ENCODE measurements at places on chromosomes 6 and 20.

DNA sequence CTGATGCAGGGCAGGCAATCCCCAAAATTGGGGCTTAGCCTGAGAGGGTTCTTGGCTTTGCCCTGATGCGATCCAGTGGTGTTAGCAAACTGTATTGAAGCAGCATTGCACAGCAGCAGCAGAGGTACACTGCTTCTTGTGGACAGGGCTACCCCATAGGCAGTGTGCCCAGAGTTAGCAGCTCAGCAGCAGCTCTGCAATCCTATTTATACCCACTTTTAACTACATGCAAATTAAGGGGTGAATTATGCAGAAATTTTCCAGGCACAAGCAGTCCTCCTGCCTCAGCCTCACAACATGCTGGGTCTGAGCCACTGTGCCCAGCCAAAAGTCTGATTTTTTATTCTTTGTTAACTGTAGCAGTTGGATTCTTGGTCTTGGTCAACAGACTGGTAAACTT lies 3.8 kb downstream of the C20orf173 start:
- DNase-seq = no peak

- no peak for DNase-seq
Measured at GRCh38 chr6:136435101-136435500, 115.1 kb downstream of the MAP7 start.

DNA sequence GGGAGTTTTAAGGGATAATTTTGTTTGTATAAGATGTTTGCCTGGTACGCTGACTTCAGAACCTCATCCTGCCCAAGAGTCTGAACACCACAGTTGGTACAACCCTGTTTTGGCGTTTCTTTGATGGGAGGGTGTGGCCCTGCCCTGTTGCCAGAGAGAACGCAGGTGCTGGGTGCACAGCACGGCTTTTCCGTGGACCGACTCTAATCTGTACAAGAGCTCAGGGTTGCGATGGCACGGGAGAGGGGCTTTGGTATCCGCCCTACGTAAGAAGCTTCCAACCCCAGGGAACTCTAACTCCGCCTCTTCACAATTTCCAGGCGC lies 1.3 kb downstream of the CYP24A1 start:
- no peak for DNase-seq

GRCh38 chr6:40399888-40400457 lies 187.2 kb downstream of the LRFN2 start:
- DNase-seq = no peak

- no peak for DNase-seq
Measured at GRCh38 chr20:1964659-1965405, 29.0 kb downstream of the PDYN start.

DNA sequence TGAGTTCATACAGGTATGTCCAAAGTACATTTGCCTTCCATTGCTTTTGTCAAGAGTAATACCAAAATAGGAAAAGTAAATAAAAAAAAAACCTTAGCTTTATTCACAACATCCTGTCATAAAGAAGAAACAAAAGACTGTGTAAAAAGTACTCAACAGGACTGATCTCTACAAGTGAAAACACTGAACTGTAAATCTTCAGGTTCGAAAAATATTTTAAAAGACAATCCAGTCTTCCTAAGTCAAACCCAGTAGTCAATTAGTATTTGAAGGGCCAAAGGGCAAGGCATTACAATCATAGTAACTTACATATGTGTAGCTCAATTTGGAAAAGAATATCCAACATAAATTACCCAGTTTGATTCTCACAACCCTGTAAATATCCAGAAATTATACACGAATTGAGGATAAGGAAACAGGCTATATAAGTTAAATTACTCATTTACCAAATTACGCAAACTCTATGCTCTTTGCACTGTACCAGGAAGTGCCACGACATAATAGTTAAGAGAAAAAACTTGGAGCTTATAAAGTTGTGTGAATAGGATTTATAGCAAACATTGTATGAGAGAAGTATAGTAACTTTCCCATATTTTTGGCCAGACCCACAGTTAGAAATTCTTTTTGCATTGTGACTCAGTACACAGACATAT lies 21.2 kb downstream of the PTPRK start:
- no peak for DNase-seq

DNA sequence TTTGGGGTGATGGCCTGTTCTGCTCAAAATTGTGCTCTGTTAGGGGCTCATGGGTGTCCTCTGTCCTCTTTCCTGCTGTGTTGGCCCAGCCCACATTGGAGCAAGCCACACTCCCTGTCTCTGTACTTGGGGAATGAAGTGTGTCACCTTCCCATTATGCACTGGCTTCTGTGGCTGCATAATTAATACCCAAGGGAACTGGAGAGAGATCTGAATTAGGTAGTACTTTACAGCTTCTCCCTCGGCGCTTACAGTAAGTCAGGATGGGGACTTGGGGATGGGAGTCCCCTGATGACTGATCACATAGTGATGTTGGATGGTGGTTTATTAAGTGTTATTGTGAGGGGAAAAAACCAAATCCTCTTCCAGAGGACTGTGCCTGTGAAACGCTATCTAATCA lies 116.6 kb downstream of the FOXO3 start:
- no peak for DNase-seq

- DNase-seq = no peak
Measured at GRCh38 chr6:101770116-101770515, 376.6 kb downstream of the GRIK2 start.

DNA sequence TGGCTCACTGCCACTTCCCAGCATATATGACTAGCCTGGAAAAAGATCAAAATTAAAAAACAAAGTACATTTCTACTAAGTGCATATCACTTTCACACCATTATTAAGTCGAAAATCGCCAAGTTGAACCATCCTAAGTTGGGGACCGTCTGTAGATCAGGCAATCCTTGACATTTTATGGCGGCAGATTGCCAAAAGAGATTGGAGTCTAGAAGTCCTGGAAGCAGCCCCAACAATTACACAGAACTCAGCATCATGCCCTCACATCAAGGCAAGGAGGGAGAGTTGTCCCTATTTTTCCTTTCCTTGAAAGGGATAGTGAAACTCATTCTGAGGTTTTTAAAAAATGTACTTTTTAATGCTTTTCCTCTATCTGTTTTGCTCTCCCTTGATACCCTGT lies 30.7 kb downstream of the SLC22A3 start:
- no peak for DNase-seq

GRCh38 chr20:11850901-11851300 lies 66.8 kb upstream of the BTBD3 start:
- DNase-seq = no peak

DNA sequence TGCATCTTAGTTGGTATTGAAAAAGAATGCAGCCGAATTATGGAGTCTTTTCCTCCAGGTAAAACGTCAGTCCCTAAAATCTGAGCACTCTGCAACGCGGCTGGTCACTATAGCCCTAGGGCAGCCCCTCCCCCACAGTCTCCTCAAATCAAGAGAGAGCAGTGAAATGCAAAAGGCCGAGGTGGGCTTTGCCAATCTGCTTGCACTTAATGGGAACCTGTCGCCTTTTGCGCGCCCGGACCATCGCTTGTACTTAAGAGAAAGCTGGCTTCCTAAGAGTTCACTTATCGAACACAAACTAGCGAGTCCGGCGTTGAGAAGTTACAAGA lies 447 bp downstream of the MCM3 start:
- peak; percentile 0 for DNase-seq

All from stimulated activated CD8-positive, alpha-beta memory T cell treated with anti-CD3 and anti-CD28 coated beads, Interleukin-4, amount 100 ng/mL, for 1 hour (primary cell).